Neural crest cell (in vitro differentiated cells): ENCODE measurements at places on chromosomes 7 and 10.

GRCh38 chr10:130201043-130201380, 64.8 kb downstream of the GLRX3 start:
- DNase-seq, result no peak

GRCh38 chr10:97529685-97530465, 31.2 kb downstream of the UBTD1 start:
- DNase-seq, result no peak

DNA sequence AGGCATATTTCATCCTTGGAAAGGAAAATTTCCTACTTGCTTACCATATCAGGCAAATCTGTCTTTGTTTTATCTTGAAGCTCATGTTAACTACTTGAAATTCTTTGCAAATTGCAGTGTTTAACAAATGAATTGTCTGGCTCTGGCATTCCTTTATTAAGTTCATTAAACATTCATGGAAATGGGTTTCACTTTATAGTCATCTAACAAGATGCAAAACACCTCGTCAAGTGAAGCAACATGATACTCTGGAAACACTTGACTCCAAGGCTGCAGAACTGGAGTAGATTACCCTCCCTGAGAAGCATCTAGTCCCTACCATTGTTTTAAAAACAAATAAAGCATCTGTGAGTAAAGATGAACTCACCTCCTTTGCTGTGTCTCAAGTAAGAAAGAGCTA, 1086.9 kb downstream of the NRG3 start:
- no peak for DNase-seq

DNA sequence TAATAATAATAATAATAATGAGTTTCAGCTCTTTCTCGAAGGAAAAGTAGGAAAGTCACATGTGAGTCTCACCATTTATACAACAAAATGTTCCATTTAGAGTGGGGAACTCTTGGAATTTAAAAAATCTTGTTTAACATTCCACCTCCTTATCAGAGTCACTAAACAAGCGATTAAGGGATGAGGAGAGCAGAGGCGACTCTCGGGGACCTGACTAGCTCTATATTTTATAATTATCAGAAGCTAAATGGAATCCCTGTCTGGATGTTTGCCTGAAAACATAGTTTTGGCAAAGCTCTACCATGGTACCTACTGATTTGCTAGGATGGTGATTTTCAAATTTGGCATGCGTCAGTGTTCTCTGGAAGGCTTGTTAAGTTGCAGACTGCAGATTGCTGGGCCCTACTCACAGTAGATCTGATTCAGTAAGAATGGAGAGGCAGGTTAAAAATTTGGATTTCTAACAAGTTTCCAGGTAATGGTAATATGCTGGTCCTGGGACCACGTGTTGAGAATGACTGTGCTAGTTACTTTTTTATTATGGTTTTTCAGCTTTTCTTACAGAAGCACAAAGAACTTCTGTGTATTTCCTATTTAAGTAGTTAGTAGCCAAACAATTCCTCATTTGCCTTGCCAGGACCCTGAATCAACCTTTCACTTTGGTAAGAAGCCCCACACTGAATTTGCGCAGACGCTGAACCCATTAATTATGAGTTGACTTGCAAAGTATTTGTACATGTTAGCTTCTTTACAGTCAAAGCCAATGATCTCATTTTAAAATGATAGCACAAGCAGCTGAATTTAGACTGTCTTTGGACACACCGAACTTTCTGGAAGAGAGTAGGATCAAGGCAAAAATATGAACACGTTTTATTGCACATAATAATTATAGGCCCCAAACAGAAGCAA, 39.5 kb downstream of the CPED1 start:
- DNase-seq, result no peak

GRCh38 chr7:111292026-111292470, 201.1 kb downstream of the LRRN3 start:
- DNase-seq, result no peak

GRCh38 chr10:49398000-49398861, 2.3 kb upstream of the DRGX start:
- DNase-seq, result peak; percentile 61

DNA sequence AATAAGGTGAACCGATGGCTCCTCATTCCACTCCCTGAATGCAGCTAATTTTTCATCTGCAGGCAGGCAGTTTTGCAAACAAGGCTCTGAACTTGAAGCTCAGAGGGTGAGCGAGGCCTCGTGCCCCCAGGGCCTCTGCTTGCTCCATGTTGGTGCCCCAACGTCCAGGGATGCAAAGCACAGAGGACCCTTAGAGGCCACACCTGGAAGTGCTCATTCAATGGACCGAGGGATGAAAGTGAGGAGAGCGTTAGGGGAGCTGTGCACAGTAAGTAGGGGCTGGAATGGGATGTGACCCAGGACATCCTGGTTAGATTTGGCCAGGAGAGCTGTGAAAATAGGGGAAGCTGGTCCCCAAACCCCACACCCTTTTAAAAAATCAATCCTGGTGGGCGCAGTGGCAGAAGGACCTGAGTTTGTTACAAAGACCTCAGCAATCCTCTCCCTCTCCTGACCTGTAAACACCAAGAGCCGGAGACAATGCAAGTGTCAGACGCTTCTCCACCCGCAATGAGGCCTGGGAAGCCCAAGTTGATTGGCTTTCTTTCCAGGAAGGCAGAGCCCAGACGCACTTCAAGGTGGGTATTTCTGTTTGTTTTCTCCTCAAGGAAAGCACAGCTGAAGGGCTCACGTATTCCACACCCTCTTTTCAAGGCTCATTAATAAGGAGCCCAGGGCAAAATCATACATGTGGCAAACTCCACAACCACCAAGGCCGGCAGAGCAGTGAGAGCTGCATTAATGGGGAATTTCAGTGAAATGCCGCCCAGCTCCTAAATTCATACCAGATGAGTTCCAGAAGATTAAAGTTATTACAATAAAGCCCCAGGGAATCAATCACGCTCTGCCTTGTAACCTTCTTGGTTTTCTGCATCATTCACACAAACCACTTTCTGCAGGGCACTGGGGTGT, 14.1 kb upstream of the CXCL12 start:
- DNase-seq, result no peak

DNA sequence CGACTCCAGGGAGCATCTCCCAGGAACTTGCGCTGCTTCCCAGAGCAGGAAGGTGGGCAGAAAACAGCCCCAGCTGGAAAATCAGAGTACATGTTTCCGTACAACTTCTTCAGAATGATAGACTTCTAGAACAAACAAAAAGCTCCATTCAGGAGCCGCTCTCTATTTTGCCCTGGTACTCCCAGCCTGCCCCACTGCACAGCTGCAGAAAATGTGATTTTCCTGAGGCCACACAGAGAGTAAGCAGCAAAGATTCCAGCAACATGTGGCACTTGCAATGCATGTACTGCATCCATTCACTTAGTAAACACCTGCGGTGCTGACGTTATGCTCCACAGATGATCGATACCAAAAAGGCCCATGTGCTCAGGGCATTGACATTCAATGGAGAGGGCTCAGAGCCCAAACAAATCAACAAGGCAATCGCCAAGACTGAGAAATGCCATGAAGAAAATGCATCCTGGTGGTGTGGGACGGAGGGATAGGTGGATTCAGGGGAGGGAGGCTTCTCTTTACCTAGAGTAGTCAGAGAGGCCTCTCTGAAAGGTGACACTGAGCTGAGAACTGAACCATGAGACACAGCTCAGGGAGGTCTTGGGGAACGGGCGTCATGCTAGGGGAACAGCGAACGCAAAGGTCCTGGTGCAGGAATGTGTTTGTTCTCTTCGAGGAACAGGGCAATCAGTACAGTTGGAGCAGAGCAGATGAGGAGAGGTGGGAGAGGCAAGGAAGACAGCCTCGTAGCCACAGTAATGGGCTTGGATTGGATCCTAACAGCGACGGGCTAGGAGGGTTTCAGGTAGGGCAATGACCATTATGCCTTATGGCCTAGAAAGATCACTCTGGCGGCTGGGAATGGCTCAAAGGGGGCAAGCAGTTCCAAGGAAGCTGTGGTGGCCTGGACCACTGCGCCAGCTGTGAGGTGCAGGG, 35.3 kb upstream of the DUSP5 start:
- no peak for DNase-seq

- peak; percentile 12 for DNase-seq
Observed at GRCh38 chr7:2063563-2064260, 169.0 kb downstream of the MAD1L1 start.

- no peak for DNase-seq
Observed at GRCh38 chr7:96188174-96188581, 133.7 kb downstream of the SLC25A13 start.

DNA sequence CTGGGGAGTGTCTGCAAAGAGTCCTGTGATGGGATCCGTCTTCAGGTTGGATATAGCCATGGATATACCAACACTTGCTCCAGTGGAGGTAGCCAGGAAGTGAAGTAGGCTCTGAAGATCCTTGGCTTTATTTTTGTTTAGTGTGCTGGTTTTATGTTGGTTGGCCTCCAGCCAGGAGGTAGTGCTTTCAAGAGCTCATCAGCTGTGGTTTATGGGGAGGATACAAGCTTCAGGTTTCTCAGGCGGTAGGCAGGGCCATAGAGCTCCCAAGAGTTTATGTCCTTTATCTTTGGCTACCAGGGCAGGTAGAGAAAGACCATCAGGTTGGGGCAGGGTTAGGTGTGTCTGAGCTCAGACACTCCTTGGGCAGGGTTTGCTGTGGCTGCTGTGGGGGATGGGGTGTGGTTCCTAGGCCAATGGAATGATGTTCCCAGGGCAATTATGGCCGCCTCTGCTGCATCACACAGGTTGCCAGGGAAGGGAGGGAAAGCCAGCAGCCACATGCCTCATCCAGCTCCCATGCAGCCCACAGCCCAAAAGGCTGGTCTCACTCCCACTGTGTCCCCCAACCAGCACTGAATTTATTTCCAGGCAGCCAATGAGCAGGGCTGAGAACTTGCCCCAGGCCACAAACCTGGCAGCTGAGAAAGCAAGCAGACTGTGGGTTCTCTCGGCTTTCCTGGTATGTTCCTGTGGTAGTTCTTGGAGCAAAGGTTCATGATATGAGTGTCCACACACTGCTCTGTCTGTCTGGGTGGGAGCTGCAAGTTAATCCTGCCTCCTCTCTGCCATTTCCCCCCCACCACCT, 67.0 kb upstream of the PRLHR start:
- no peak for DNase-seq

DNA sequence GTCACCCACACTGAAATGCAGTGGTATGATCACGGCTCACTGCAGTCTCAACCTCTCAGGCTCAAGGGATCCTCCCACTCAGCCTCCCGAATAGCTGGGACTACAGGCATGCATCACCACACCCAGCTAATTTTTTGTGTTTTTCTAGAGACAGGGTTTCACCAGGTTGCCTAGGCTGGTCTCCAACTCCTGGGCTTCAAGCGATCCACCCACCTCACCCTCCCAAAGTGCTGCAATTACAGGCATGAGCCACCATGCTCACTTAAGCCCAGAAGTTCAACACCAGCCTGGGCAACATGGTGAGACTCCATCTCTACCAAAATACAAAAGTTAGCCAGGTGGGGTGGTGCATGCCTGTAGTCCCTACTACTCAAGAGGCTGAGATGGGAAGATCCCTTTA, 33.5 kb downstream of the GDI2 start:
- DNase-seq, result no peak

GRCh38 chr10:71561003-71561574, 158.5 kb downstream of the C10orf105 start:
- no peak for DNase-seq

DNA sequence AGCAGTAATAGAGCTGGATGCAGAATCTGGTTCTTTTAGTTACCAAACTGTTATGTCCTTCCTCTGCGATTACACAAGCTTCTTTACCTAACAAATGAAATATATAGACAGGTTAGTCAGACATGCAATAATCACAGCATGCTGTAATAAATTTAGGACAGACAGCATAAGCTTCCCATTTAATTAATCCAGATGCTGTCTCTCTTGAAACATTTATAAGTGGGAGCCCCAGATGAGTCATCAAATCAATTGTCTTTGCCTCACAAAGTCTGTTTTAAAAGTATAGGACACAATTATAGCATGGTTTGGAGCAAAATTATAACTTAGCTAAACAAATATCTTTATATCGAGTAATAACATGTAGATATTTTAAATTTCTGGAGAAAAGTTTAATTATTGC, 1.6 kb downstream of the CDNF start:
- DNase-seq, result no peak

DNA sequence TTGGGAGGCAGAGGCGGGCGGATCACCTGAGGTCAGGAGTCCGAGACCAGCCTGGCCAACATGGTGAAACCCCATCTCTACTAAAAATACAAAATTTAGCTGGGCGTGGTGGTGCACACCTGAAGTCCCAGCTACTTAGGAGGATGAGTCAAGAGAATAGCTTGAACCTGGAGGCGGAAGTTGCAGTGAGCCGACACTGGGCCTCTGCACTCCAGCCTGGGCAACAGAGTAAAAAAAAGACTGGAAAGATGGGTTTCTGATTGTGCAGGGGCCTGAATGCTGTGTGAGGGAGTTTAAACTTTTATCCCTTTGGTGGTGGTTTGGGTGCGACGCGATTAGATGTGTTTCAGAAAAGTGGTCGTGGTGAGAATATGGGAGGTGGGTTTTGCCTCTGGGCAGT, 1.8 kb downstream of the CHST12 start:
- no peak for DNase-seq

DNA sequence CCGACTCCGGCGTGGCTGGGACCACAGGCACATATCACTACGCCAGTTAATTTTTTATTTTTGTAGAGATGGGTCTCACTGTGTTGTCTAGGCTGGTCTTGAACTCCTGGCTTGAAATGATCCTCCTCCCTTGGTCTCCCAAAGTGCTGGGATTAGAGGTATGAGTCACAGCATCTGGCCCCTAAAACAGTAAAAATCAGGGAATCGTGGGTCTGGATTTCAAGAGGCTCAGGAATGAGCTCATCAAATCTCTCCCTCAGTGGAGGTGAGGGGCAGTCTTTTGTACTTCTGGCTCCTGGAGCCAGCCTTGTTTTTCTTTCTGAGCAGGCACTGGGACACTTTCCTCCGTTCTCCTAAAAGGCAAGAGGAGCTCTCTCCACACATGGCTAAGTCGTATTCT, 32.1 kb upstream of the RHEB start:
- DNase-seq, result no peak

DNA sequence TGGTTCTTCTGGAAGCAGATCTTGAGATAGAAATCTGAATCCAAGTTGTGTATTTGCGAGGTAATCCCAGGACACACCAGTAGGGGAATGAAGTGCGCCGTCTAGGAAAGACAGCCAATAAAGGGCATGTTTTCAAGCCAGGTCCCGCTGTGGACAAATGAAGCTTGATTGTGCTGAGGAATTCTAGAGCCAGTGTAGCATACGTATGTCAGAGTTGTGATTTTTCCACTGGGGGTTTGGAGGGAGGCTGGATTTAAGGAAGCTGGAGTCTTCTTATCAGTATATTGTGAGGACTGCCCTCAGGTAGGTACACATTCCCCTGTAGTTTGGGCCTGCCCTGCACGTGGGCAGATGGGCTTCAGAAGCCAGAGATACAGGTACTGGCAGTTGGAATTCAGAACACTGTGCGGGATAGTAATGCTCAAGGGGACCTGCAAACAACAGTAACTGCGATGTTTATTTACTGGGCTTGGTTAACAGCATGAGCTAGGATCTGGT, 50.9 kb downstream of the GALNT11 start:
- DNase-seq, result peak; percentile 36

GRCh38 chr10:110446954-110447608, 50.6 kb upstream of the DUSP5 start:
- no peak for DNase-seq

DNA sequence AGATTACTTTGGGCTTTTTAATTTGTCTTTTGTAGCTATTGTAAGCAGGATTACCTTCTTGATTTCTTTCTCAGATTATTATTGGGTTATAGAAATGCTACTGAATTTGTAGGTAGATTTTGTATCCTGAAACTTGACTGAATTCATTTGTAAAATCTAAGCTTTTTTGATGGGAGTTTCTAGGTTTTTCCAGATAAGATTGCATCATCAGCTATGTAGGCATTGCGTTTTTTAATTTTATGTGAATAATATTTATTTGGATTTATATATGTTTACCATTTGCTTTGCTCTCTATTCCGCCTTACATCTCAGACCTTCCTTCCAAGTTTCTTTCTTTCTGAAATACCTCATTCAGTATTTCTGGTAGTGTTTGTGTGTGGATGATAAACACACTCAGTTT, 351.7 kb upstream of the ANKRD30A start:
- no peak for DNase-seq
